NCI-H226 (cell line): ENCODE measurements at places on chromosomes 4 and X.

DNA sequence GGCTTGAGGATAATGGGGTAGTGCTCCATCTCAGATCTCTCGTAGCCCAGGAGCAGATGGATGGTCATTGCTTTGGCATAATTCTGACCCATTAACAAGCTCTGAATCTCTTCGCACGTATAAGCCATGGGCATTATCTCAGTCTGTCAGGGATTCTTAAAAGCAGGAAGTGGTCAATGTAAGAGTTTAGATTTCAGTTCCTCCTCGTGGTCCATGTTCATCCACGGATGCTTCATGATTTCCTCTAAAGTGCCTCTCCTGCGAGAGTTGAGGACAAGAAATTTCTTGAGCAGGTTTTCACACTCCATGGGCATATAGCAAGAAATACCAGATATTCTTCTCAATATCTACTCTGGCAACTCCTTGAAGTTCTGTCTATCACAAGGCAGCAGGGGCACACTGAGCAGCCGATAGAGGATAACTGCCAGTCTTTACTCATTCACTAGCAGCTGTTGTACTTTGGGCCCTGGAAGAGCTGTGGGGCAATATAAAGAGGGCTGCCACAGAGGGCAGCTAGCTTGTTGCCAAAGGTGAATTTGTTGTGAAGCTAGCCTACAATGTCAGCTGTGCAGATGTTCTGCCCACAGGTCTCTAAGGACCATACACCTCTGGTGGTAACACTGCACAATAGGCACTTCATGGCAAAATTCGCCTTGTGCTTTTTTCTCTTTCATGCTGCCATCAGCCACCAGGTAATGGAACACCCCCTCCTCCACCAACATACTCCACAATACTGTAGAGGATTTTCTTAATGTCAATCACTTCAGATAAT is 52.0 kb upstream of the WDR17 start:
- DNase-seq: no peak

DNA sequence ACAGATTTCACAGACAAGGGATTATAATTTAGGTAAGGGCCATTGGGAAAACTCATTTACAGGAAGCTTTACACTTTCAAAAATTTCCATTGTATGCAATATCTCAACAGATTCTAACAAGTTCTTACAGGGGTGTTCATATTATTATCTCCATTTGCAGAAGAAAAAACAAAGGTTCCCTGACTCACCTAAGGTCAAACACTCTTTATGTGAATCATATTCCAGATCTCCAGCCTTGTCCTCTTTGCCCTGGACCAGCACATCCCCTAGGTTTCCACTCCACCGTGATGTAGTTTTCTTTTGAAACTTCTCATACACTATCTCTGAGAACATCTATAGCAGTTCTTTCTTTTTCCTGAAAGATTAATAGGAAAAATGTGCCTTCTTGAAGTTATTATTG is 96.4 kb upstream of the HS3ST1 start:
- no peak for DNase-seq

GRCh38 chr4:100581337-100581736 is 63.5 kb upstream of the EMCN start:
- DNase-seq: peak; percentile 5

DNA sequence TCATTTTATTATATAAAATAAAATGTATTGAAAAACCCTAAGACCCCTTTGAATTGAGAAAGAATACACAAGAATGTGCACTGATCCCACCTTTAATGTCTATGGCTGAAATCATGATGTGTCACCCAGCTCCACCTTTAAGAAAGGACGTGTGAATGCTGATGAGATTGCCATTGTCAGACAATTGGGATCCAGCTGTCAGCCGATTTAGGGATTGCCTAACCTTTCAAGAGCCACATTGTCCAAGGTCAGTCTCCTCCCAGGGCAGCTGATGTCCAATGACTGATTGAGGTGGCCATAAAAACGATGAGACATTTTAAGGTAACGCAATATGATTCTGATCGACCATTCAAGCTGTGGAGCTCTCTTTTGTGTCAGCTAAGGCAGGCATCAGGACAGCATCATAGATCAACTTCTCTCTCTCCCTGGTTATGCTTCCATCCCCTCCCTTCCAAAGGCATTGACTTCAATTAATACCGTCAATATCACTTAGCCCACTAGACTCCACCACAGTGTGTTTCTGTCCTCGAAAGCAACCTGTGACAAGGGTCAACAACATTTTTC is 1676.4 kb downstream of the PCDH7 start:
- DNase-seq: no peak

DNA sequence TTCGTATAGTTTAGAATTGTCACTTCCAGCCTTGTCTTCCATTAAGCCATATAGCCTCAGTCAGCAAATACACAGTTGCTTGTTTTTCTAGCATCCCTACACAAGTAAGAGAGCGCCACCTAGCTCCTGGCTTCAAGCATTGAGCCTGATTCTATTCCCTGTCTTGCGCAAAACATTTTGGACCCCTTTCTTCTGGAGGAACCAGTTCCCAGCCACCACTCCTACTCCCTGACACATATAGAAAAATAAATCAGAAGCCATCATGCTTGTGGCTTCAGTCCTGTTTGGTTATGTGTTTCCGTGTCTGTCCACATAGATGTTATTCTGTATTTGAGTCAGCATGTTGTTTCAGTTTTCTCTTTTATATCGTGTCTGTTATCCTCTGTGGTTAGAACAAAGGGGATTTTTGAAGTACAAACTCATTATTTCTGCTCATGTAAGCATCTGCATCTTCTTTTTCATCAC is 59.9 kb downstream of the GK start:
- DNase-seq: peak; percentile 1

- DNase-seq: peak; percentile 6
Measured at GRCh38 chr4:41050116-41050515, 164.2 kb downstream of the APBB2 start.

DNA sequence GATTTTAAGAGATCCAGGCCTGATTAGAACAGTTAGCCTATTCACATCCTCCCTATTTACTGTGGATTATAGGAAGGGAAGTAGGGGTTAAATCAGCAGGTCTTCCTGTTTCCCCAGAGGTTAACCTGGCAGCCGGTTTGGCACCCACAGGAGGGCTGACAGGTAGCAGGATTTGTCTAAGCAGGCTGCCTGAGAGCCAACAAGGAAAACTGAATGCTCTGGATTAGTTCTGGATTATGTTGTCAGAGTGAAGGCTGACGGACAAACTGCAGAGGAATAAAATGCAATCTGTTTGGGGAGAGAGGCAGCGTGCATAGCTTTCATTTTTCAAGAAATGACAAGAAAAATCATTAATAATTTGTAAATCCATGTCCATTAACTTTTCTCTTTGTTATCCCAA is 397.1 kb upstream of the FAM241A start:
- no peak for DNase-seq

DNA sequence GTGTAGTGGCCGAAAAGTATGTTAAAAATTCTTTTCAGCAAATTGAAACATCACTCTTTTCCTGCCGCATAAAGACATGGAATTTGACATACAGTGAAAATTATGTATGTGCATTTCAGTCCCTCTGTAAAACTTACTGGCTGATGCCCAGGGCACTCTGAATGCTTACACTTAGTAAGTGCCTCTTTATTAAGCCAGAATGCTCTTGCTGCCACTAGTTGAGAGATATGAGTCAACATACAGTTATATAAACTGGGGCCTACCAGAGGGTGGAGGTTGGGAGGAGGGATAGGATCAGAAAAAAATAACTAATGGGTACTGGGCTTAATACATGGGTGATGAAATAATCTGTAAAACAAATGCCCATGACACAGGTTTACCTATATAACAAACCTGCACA is 38.1 kb upstream of the TRPC5 start:
- DNase-seq: no peak

DNA sequence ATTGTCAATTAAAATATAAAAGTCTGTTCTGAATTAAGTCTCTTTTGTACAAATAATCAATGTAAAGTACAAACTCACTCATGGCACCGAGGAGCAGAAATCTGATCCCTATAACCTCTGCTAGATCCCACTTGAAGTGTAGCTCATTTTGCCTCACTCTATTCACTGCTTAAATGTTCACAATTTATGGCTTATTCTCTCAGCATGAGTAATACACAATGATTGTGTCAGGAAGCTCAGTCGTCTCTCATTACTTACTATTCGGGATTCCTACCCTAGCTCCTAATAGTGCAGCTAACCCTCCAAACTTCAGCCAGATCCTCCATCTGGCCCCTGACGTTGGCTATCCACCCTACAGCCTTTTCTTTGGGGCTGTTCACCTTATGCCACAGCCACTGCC is 4.7 kb upstream of the AMMECR1 start:
- DNase-seq: no peak

GRCh38 chr4:16967722-16968121 is 69.3 kb upstream of the LDB2 start:
- no peak for DNase-seq

DNA sequence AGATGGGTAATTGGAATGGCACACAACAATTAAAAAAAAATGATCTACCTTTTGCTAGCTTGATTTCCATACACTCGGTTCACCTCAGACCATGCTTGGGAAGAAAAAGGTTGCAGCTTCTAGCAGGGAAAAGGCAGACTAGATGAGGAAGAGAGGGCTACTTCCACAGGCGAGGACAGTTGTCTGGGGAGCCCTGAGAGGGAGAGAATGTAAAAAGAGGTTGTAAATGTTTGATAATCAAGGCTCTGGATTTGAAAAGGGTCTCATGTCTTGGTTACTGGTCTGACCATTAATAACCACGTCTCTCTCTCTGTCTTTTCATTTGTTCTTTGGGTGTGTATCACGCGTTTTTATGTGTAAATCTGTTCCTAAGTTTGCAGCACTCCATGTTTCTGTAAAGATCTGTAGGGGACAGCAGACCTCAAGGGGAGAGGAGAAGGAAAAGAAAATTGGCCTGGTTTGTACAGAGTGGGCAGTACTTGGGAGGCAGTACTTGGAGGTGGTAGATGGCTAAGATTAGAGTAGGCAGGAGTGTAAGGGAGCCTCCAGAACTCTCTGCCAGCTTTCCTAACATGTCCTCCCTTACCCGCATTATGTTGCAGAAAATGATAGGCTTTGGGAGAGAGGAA is 750 bp downstream of the ARMCX5 start:
- DNase-seq: no peak

DNA sequence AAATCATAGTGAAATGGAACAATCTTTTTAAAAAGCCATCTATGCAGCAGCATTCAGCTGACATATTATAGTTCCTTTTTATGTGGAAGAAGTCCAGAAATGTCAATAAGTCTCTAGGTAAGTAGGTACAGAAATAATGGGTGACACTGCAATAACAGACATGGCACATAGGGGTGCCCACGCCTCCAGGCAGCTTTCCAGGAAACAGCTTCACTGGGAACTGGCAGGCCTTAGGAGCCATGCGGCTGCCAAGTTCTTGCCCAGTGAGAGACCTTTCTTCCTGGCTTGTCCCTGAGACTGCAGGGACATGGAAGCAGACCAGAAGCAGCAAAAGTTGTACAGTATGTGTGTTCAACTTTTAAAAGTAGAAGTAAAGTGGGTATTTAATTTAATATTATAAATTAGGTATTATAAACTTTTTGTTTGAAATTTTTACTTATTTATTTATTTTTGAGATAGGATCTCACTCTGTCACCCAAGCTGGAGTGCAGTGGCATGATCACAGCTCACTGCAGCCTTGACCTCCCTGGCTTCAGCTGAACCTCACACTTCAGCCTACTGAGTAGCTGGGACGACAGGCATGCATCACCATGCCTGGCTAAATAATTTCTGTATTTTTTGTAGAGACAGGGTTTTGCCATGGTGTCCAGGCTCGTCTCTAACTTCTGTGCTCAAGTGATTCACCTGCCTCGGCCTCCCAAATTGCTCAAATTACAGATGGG is 12.1 kb upstream of the ETNPPL start:
- no peak for DNase-seq

DNA sequence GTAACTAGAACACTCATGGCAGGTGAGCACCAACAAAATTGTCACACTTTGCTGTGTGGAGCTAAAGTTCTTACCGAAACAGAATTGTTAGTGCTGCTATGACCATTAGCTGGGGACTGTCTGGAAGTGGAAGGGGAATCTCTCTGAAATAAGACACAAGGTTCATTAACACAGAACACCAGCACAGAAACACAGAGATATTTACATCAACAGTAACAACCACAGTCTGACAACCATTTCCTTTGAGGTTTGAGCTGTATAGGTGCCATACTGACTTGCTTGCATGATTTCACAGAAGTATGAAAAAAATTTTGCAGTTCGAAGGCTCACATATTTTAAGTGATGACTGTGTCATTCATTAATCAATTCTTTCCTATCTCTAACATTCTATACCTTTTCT is 109.8 kb downstream of the NYX start:
- DNase-seq: no peak

GRCh38 chr4:100164808-100165760 is 25.2 kb downstream of the DDIT4L start:
- no peak for DNase-seq

DNA sequence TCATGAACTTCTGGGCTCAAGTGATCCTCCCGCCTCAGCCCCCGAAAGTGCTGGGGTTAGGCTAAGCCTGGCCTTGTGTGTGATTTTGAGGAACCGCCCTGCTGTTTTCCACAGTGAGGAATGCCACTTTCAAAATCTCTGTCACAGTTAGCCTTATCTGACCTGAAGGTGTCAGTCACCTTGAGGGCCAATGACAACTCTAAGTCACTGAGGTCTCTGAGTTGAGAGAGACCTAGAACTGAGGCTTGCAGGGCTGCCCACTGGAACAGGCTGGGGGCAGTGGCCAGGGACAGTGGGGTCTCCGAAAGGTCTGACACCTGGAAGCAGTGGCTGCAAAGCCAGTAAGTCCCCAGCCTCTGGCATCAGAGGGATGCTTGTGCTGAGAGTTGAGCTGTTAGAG is 6.1 kb downstream of the TADA2B start:
- no peak for DNase-seq

DNA sequence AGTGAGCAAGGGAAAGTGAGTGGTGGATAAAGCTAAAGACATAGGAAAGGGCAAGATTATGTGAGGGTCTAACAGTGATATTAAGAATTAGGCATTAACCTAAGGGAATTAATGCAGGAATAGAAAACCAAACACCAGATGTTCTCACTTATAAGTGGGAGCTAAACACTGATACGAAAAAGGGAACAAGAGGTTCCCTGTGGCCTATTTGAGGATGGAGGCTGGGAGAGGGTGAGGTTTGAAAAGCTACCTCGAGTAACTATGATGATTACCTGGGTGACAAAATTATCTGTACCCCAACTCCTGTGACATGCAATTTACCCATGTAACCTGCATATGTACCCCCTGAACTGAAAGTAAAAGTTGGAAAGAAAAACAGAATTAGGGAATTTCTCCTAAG is 79.0 kb downstream of the ANXA3 start:
- no peak for DNase-seq

DNA sequence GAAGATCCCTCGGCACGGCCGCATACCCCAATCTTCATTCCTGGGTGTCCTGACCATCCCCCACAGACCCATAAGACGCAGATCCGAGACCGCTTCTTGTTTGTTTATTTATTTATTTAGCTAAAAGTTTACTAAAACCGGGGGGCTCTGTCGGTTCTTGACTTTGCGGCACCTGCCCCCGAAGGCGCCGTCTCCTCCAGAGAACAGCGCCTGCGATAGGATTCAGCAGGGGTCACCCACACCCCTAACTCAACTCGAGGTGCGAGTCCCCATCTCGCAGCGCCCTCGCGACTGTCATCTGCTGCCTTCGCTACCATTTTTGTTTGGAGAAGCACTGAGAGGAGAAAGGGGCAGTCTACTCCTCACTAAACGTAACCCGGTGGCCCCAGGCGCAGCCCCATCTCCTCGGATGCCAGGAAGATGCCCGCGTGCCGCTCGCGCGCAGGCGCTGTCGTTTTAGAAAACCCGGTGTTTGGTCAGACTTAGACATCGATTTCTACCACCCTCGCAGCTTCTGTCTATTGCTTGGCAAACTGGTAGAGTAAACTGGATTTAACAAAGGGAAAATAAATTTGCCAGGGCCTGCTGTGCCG is 18.9 kb upstream of the GPR101 start:
- no peak for DNase-seq
